Cardiac septum (tissue), 1 donor: ENCODE measurements at places on chromosomes 3 and 15. TPM values are rescaled to one million over a fixed set of nuclear protein-coding genes. Genes with fewer than 3 reads are reported as not detected.

LHFPL4 gene
- total RNA-seq, result not detected

- DNase-seq, result no peak
Measured at GRCh38 chr3:157375342-157375986, 61.2 kb upstream of the PTX3 start.

VILL gene
- total RNA-seq, result 2.6 TPM

DNA sequence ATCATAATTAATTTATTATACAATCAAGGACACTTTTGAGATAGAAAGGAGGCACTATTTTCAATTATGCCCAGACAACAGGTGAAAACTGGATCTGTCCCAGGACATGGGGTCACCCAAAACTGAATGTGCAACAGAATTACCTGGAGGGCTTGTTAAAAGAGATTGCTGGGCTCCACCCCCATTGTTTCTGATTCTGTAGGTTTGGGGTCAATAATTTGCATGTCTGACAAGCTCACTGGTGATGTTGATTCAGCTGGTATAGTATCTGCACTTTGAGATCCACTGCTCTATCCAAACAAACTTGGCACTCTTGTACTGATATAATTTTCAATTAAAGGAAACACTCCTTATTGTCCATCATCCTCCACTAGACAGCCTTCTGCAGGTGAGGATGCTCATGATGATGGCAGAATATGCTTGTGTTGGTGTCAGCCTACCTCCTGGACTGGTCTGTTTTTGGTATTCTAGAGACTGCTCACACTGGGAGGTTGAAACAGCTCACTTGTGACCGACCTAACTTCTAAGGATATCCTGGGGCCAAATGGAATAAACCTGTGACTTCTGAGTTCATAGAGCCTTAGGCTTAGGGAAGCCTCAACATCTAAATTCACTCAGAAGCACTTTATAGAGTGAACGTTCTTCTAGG, 2.2 kb downstream of the P2RY14 start:
- no peak for DNase-seq

GRCh38 chr3:184299488-184300377, 692 bp downstream of the PSMD2 start:
- no peak for DNase-seq

- no peak for DNase-seq
Measured at GRCh38 chr3:8369638-8370037, 132.0 kb upstream of the LMCD1 start.

EAF2 gene
- total RNA-seq, result 1.9 TPM

DNA sequence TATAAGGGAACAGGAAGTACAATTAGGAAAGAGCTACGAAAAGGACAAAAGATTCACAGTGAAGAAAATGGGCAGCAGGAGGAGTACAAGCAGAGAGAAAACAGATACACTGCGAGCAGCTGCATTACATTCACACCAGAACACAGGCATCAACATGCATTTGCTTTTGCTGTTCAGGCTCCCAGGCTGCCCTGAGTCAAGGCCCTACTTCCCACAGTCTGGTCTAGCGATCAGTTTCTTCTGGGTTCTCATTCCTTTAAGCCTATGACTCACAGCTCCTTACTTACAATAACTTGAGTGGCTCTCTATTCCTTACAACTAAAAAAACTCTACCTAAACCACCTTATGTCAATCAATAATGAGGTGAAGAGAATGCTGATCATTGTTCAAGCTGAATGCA, 24.5 kb upstream of the ZNF445 start:
- no peak for DNase-seq

- DNase-seq, result peak; percentile 86
Measured at GRCh38 chr3:45224824-45225464, 1.1 kb downstream of the TMEM158 start.

GRCh38 chr3:136473716-136474326, 223.7 kb downstream of the PCCB start:
- no peak for DNase-seq

- no peak for DNase-seq
Measured at GRCh38 chr3:8975081-8976020, 12.1 kb upstream of the RAD18 start.

CYP1A1 gene
- total RNA-seq, result 0.30 TPM

DNA sequence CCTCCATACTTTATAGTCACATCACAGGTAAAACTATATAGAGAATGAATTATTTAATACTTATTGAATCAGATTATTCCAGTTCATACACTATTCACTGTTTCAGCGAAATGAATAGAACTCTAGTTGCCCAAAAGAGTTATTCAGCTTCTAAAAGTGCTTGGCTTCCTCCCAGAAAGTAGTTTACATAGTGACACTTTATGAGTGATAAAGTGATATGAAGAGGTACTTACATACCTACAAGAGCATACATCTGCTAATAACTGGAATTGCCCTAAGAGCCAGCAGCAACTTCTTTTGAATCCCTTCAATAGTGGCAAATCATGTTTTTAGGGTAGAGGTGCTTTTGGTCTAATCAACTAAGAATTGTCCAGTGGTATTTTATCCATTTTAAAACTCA, 635.1 kb upstream of the AGTR1 start:
- DNase-seq, result no peak

GRCh38 chr3:76383781-76384180, 598.4 kb upstream of the ZNF717 start:
- no peak for DNase-seq

- DNase-seq, result no peak
Measured at GRCh38 chr3:78858910-78859309, 908.9 kb downstream of the ROBO1 start.

DNA sequence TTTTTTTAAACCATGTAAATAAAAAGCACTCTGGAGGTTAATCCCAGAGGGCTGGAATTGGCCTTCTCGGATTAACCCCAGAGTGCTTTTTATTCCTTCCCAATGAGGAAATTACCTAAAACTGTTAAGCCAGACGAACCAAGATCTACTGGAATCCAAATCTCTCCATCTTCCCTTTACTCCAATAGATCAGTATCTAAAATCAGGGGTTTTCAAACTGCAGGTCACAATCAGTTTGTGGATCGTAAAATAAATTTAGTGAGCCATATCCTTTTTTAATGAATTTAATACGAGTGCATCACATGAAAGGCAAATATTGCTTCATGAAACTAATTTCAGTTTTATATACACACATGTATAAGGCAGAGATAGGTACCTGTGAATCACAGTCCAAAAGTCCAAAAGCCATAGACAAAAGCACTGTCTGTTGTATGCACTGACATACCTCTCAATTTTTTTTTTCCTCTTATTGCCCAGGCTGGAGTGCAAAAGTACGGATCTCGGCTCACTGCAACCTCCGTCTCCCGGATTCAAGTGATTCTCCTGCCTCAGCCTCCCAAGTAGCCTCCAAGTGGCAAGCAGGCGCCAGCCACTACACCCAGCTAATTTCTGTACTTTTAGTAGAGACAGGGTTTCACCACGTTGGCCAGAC, 61.3 kb downstream of the TBL1XR1 start:
- DNase-seq, result no peak

GRCh38 chr3:108051005-108051404, 39.8 kb downstream of the CD47 start:
- no peak for DNase-seq

DNA sequence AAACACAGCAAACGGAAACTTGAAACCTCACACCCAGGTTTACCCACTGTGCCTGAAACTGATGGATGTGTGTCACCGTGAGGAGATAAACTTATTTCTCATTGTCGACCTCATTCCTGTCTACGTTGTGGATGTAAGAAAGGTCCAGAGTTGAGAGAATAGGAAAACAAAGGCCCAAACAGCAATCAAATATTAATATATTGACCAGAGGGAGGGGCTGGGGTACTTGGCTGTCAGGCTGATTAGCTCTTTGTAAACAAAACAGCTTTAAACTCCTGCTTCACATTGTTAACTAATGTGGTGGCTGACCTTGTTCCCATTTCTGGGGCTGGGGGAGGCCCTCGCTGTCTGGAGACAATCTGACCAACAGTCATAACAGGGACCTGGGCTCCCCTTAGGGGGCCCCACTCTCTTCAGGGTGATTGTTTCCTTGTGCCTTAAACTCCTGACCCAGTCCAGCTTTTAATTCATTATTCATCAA, 937.6 kb downstream of the MCTP2 start:
- DNase-seq, result no peak

- no peak for DNase-seq
Measured at GRCh38 chr3:65582012-65582717, 456.6 kb downstream of the MAGI1 start.

GRCh38 chr3:65181391-65181871, 493.6 kb upstream of the ADAMTS9 start:
- no peak for DNase-seq

DNA sequence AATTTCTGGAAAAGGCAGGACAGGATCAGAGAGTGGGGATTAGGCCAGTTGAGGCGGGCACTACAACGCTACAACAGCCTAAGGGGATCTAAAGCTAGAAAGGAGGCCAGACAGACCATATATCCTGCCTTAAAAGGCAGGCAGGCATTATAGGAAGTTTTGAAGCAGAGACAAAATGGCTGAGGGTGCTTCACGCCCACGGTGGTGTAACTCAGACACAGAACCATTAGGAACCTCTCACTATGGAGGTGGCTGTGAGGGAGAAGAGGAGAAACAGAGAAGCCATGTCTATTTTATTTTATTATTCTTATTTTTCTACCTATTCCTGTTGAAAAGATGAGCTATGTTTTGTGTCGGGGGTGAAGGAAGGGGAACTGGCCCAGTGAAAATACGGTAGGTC, 2.1 kb upstream of the USP4 start:
- no peak for DNase-seq

SLC15A2 gene
- total RNA-seq, result 0.92 TPM

DNA sequence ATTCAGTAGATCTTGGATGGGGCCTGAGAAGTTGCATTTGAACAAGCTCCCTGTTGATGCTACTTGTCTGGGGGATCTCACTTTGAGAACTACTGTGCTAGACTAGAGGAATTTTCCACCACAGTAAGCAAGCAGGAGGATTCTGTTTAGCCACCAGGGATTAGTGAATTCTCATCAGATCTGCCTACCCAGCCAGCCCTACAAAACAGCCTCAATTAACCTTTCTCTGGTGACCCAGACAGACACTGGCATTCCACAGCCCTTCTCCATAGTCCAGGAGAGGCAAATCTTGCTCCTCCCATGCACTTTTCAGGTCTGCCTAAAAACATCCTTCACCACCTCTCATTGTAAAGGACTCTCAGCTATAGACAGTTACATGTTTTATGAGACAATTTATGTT, 16.7 kb upstream of the MYH15 start:
- DNase-seq, result no peak

DNA sequence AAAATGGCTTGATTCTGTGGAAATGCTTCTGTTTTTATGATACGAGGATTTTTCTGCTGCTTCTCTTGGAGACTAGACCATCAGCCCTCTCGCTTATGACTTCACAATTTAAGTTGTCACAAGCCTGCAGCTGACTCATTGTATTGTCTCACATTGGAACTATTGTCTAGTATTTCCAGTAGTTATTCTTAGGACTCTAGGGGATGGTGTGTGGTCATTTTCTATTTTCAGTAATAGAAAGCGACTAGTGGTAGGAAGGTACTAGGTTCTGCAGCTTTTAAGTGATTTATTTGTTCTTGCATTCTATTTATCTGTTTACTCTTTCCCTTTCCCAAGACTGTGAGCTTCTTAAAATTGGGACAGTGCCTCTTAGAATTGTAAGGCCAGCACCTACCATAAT, 66.3 kb upstream of the CRTC3 start:
- no peak for DNase-seq

DNA sequence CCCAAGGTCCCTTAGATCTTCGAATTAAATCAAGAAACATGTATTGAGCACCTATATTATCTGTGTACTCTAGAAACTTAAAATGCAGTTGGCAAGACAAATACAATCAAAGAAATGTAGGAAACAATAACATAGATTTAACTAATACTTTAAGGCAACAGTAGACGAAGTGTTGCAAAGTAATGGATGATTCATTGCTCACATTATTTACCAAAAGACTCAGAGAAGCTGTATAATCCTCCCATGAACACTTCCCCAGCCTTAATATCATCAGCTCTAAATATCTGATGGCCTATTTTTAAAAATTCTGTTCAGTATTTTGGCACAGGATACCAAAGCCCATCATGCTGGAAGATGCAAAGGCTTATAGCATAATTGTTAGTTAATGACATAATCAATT, 272.1 kb upstream of the TTC14 start:
- no peak for DNase-seq

GRCh38 chr3:57464801-57465200, 79.3 kb downstream of the DNAH12 start:
- no peak for DNase-seq

SPG21 gene
- 53.6 TPM for total RNA-seq

GRCh38 chr3:46684891-46685290, 8.6 kb downstream of the ALS2CL start:
- no peak for DNase-seq

GRCh38 chr15:78995921-78996893, 51.4 kb upstream of the CTSH start:
- no peak for DNase-seq

TRIP4 gene
- total RNA-seq, result 16.0 TPM

DNA sequence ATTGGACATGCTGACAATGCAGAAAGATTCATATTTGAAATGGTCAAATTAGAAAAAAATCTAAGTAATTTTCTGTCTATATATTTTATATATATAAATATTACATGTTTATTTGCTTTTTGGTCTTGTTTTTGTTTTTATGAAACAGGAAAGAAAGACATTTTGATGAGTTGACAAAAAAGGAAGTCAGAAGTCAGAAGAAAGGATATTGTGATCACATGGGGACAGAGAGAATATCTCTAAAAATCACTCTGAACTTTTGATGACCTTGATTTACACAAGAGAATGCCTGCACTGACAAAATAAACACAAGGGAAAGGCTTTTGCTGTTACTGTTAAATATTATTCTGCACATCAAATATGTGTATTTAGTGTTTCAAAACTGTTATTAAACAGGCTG, 811.2 kb downstream of the SI start:
- no peak for DNase-seq

DNA sequence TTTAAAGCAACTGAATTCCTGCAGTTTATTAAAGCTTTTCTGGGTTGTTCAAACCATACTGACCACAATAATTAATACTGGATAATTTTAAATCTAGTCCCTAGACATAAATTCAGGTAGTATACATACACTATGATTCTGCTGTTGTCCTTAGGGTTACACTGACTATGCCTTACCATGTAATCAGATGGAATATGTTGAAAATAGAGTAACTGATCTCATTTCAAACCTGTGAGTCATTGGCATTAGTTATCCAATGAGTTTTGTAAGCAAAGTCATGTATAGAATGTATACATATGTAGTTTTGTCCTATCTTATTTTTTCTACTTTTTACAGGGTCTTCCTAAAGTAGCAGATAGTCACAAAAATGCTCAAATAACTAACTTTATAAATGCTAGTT, 517.1 kb upstream of the CCDC54 start:
- DNase-seq, result no peak

PPP2R3A gene
- total RNA-seq, result 82.8 TPM
